ENCODE measurements at places on chromosomes 3 and 15.

DNA sequence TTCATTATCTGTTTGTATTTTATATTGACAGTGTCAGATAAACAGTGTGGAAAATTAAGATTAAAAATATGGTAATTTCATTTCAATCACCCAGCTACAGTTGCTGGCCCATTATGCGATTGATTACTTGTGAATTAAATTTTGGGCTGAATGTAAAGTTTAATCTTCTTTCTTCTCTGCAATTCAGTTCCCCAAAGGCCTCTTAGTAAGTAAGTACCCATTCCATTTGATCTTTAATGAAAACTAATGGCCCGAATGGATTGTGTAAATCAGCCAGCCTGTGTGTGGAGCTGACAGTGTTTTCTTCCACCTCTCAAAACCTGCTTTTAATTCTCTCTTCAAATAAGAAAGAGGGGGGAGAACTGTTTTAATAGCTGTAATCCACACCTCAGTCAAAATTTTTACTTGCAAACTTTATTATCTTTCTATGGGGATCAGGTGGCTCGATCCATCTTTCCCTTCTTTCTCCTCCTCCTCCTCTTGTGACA, 307.1 kb downstream of the IL20RB start:
- DNase-seq = no peak

GRCh38 chr3:30544812-30545211, 61.6 kb upstream of the TGFBR2 start:
- DNase-seq = no peak

DNA sequence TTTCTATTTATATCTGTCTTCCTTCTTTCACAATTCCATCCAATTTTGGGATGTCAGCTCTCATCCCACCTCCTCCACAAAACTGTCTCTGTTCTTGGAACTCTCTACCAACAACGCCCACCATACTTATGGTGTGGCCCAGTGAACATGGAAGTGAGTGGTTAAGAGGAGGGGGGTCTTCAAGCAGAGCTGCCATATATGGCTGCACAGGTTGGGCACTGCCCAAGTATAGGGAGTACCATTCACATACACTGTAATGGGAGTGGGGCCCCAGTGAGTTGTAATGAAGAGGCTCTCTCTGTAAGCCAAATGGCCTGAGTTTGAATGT, 7.9 kb upstream of the CAMK1 start:
- peak; percentile 45 for DNase-seq

GRCh38 chr15:36594556-36595090, 15.2 kb downstream of the CDIN1 start:
- DNase-seq = no peak

DNA sequence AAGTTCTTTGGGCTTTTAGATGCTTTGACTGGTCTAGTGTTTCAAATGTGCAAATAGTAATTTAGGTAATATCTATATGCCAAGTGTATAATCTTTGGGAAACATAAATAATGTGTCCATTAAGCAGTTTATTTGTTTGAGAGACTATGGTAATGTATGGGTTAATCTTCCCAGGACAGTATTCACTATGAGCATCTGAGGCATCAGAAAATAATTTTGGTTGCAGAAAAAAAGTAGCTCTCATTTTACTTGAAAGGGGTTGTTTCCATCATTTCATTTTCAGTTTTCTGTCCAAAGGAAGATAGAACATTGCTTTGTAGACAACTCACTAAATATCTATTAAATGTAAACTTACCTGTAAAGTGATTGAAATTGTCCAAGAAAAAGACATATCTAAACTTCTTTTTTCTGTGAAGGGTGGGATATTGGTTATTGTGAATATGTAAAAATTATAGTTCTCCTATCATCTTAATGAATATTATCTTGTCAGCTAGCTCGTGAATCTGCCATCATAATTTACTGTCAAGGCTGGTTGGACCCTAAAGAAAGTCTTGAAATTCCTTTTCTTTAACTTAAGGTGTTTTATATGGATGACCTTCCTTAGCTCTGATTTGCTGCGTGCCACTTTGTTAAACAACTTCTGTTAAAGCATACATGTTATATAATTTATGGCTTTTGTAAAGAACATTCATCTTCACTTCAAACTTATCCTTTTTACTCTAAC, 108.8 kb downstream of the EPHA3 start:
- DNase-seq = no peak

GRCh38 chr3:58203541-58203940, 7.2 kb downstream of the DNASE1L3 start:
- DNase-seq = no peak

GRCh38 chr3:5423523-5423922, 236.0 kb downstream of the EDEM1 start:
- no peak for DNase-seq

GRCh38 chr3:189726277-189726676, 95.1 kb downstream of the TP63 start:
- DNase-seq = no peak

DNA sequence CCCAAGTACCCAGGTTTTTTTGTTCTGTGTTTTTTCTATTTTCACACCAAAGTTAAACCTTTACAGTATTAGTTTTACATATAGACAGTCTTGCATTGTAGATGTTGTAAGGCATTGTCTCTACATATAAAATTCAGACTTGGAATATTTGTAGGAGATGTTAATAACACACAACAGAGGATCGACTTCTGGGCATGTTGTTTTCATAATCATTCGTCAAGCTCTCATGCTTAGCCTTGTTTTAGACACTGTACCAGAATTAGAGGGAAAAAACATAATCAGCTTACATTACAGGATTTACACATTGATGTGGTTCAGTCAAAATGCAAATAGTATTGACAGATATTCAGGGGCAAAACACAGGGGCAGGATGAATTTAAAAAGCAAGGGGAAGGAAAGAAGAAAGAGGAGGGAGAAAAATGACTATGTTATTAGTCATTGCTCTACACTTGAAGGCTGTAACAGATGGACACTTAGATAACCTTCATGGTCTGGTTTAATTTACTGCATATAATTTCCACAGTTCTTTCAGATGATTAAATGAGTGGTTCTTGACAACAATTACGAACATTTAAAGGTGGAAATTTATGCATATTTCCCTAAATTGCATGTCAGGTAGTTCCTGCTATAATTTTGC, 7.5 kb downstream of the CMSS1 start:
- DNase-seq = no peak

Data from activated T-cell treated with anti-CD3 and anti-CD28 coated beads, Interleukin-2, amount 50 U/mL, for 48 hours (primary cell).